ENCODE measurements at places on chromosomes 5 and 9.

DNA sequence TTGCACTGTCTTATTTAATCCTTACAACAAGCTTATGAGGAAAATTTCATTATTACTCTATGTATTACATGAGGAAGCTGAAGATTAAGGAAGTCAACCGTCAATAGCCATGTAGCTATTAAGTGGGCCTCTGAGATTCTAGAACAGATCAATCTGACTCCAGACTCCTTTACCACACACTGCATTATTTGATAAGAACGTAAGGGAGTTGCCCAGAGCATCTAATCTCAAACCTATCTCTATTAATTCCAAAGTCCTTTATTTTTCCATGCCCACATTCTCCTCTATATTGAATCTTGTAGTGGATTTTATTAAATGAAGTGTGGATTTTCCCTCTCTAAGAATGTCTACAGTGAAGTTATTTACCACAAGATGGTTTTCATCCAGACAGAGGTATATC lies 118.2 kb upstream of the MTAP start:
- no peak for DNase-seq

- peak; percentile 87 for DNase-seq
Measured at GRCh38 chr5:36875790-36876298, 725 bp upstream of the NIPBL start.

DNA sequence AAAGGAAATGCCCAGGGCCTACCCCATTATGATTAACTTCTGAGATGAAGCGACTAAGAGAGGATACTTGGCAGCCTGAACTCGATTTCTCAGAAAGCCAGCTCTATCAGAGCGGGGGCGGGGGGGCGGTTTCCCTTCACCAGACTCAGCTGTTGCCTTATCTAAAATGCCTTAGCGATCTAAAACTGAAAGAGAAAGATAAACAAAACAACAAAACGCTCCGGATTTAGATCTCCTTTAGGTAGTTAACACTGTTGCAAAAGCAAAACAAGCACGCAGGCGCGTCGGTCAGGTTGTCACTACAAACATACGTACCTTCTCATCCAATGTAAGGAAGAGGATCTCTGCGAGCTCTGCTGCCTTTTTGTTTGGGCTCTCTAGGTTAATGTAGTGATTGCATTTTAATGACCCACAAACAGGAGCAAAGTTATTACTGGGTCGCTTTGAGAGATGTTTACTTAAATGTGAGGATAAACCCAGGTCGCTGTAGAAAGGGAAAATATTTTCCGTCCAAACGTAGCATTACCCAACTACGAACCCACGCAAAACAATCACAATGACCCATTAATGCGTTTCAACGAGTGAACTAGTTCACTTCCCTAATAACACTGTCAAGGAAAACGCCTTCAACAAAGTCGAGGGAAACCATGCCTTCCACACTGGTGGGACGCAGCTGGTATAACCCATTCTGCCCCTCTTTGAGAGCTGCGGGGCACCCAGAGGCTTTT lies 982 bp downstream of the EPB41L4A start:
- DNase-seq, result no peak

- no peak for DNase-seq
Measured at GRCh38 chr5:125551246-125551645, 804.8 kb upstream of the ZNF608 start.

GRCh38 chr5:68504306-68504705 lies 288.8 kb downstream of the PIK3R1 start:
- DNase-seq, result no peak

GRCh38 chr9:94812343-94812742 lies 85.8 kb downstream of the AOPEP start:
- no peak for DNase-seq

DNA sequence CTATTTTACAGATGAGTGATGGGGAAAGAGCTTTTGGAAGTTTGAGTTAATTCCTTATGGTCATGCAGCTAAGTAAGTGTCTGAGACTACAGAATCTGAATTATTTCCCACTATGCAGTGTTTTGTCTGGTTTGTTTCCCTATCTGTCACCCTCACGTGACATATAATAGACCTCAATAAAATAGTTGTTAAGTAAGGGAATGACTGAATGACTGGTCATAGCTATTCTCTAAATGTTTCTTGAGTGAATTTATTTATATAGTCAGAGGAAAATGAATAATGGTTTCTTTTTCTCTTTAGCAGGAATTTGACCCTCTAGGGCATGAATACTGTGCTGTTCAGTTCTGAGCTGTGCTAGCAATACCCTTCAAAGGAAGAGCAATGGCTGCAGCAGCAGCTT lies 10.3 kb downstream of the TRIM32 start:
- no peak for DNase-seq

DNA sequence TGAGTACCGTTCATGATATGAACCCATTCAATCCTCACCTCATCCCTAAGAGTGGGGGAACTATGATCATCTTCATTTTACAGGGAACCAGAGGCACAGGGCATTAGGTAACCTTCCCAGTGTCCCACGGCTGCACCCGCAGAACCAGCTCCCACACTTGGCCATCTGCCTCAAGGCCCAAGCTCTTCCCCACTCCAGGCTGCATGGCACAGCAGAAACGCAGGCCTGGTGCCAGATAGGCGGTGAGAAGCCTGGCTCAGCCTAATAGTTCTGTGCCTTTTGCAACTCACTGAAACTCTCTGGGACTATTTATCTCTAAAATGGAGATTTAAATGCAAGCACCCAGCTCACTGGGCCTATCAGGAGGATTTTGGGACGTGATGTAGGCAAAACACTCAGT lies 90.8 kb upstream of the ZNF618 start:
- no peak for DNase-seq

DNA sequence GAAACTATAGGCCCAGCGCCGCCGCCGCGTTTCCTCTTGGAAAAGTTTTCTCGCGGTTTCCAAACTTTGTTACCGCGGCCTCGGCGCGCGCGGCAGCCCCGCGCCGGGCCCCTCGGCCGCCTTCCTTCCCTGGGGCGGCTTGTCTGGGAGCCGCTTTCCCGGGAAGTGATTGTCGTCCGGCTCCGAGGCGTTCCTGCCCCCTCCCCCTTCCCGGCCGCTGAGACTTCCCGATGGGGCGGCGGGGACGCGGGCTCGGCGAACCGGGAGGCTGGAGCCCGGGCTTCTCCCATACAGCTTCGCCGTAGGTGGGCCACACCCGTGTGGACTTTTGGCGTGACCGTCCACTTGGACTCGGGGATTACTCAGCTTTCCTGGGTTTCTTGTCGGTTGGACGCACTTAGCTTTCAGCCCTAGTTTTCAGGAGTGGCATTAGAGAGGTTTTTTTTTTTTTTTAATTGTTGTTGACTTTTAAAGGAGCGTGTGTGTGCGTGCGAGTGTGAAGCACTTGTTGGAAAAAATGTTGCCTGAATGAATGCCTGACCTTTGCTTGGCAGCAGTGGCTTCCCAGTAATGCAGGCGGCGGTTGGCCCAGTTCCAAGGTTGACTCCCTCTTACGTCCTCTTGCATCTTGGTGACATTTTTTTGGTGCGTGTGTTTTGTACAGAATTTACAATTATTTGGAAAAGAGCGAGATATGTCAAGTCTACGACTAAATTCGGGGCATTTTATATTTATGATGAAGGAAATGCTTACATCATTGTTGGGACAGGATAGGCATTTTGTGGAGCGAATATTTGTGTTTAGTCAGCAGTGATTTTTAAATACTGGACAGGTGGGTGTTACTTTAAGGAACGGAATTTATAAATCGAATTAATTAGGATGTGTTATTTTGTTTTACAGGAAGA lies 821 bp downstream of the CTNNA1 start:
- DNase-seq, result peak; percentile 51

- DNase-seq, result no peak
Measured at GRCh38 chr9:111937301-111937700, 40.7 kb downstream of the UGCG start.

GRCh38 chr9:27933210-27934025 lies 360.1 kb upstream of the C9orf72 start:
- DNase-seq, result no peak

- DNase-seq, result no peak
Measured at GRCh38 chr5:175463641-175464040, 14.7 kb upstream of the SFXN1 start.

- DNase-seq, result no peak
Measured at GRCh38 chr5:8720506-8720905, 825.4 kb downstream of the SEMA5A start.

GRCh38 chr5:157182143-157182757 lies 1.6 kb downstream of the ITK start:
- DNase-seq, result no peak

GRCh38 chr9:14366076-14366475 lies 52.1 kb upstream of the NFIB start:
- DNase-seq, result no peak

DNA sequence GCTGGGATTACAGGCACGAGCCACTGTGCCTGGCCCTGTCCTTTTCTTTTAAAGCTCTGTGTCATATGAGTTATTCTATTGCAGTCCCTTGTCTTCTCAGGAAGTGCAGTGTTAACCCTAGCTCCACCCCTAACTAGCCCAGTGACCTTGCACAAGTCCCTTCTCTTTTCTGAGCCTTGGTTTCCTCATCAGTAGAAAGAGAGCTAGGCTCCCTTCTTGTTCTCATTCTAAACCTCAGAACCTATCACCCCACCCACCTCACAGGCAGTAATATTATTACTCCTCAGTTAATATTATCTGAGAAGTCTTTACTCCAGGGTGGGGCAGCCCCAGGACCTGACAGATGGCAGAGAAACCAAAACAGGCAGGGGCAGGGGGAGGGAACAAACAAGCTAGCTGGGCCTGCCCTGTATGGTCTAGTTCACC lies 7.2 kb downstream of the CYFIP2 start:
- DNase-seq, result no peak

DNA sequence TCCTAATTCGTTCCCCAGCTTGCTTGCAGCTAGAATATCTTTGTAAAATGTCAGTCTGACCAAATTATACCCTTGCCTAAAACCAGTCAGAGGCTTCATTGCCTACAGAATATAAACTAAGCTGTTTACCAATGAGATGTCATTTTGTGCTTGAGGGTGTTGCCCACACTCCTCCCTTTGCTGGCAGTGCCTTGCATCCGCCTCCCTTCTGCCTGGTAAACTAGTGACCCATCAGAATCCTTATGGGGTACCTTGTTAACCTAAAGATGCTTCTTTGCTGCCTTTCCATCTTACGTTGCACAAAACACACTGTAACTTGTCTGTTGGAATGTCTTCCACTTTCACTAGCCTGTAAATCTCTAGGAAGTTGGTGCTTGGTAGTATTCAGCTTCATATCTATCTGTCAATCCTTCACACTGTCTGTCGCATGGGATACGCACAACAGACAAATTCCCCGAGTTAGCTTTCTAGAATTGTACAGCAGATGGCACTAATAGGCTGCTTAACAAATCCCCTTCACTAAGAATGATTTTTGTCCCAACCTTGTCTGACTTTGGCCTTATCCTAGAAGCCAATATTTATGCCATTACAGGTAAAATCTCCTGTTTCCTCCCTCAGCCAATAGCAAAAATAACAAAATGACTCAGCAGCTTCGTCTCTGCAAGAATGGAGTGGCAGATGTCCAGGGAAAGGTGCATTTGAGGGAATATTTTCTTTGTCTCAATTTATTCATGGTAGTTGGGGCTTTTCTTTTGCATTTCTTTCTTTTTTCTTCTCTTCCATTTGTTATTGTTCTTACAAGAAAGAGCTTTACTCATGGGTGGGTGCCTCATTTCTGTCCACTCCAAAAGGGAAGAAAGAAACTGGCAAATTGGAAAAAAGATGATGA lies 3.0 kb downstream of the NUDT2 start:
- DNase-seq, result peak; percentile 61

DNA sequence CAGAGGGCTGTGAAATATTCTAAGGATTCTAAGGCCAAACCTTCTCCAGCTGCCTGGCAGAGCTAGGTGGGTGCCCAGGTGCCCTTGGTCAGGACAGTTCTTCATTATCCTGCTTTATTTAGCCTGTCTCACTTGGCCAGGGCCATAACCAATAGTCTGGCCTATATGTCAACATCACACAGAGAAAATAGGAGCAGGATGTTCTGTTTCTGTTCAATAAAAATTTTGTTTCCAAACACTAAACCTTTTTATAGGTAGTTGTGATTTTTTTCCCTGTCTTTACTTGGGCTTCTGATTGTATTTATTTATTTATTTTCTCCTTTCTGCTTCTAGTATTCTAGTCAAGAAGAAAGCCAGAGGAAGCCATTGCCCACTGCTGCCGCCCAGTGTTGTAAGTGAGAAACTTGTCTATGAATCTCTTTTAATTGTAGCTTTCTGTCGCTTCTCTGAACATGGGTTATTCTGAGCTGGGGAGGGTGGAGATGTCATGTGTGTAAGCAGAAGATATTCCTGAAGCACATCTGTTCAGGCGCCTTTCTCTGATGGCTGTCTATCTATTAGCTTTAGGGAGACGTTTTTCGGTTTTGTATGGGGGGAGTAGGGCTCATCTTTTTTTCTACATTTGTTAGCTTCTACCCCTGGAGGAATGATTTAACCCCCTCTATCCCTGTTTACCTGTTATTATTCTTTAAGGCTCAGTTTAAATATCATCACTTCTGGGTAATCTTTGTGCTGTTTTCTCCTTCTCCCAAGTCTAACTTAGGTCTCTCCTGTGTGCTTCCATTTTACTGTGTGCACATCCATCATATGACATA lies 97.1 kb downstream of the UNC13B start:
- peak; percentile 39 for DNase-seq

DNA sequence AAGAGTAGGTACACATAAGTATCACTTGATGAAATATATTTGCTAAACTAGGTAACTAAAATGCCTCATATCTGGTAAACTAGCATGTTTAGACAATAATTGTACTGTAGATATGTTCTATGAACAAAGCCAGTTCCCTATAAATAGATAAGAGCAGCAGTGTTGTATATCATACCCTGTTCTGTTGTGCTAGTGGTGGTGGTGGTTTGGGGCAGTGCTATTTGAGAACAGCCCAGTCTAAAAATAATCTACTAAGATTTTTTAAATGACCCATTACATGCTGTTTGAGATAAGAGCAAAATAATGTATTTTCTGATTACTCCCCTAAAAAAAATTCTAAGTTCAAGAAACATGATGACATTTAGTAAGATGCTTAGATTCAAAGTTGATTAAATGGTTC lies 829.2 kb upstream of the DMAC1 start:
- DNase-seq, result no peak

DNA sequence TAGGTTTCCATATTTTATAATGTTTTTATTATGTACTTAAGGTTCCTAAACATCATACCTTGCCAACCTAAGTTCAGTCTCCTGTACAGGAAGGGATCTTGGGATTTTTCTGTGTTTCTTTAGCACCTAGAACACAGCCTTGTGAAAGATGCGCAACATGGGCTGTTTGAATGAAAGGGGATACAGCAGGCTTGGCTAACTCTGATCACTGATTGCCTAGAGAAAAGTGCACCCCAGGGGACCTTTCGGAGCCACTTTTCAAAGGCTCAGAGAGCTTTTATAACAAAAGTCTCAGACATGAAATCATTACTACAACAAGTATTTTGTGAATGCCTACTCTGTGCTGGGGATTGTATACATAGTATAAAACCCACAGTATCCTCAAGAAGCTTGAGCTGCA lies 261.6 kb downstream of the BNC2 start:
- DNase-seq, result no peak

GRCh38 chr9:96688745-96689464 lies 33.8 kb upstream of the PRXL2C start:
- DNase-seq, result no peak

DNA sequence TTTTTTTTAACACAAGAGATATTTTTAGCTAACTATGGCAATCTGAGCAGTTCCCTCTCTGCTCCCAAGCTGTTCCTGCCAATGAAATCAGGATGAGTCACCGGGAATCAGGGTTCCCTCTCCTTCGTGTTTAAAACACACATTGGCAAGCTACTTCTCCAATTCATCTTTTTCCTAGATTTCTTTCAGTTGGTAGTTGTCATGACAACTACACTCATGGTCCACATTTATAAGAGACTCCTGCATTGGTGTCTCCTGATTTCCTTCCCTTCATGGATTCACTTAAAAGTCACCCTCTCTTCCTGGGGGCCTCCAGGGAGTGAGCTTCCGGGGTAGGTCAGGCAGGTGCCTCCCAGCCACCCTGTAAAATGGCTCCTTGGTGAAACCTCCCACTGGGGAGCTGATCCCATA lies 72.3 kb upstream of the NIPAL4 start:
- peak; percentile 34 for DNase-seq
